ENCODE measurements at places on chromosomes 3 and 15.

DNA sequence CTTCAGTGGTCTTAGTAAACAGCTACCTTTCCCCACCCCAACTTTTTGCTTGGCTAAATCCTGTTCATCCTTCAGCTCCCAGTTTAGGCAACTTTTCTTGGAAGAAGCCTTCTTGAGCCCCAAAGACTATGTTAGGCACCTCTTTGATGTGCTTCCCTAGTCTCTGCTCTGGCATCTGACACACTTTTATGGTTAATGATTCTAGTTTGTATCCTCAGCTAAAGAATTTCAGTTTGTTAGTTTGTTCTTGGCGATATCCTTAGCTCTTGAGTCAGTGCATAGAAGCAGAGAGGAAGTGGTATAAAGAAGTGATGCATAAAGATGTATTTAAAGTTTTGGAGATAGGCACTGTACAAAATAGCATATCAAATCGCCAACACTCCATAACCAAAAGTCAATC lies 168.4 kb downstream of the WDR72 start:
- no peak for DNase-seq

- no peak for DNase-seq
Measured at GRCh38 chr15:74330861-74331408, 36.5 kb downstream of the CYP11A1 start.

DNA sequence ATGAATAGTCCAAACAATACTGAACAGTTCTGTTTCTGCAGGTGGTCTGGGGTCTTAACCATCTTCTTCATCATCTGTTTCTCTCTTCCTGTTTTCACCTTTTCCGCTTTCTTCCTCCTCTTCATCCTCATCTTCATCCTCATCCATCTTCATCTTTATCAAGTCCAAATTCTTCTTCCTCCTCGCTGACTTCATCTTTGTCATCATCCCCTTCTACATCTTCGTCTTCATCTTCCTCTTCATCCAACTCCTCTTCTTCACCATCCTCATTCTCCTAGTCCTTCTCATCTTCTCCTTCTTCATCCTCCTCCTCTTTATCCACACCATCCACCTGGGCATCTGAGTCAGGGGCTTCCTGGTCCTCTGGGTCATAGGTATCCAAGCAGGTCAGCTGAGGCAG lies 16.5 kb upstream of the CFAP161 start:
- no peak for DNase-seq

GRCh38 chr15:47673232-47673761 lies 44.0 kb upstream of the SEMA6D start:
- no peak for DNase-seq

GRCh38 chr3:117486719-117487716 lies 777.4 kb downstream of the TUSC7 start:
- peak; percentile 35 for DNase-seq

GRCh38 chr15:90309020-90309419 lies 43.1 kb upstream of the ZNF774 start:
- no peak for DNase-seq

Data from neural progenitor cell (in vitro differentiated cells).